ENCODE measurements at places on chromosomes 3 and 15.

DNA sequence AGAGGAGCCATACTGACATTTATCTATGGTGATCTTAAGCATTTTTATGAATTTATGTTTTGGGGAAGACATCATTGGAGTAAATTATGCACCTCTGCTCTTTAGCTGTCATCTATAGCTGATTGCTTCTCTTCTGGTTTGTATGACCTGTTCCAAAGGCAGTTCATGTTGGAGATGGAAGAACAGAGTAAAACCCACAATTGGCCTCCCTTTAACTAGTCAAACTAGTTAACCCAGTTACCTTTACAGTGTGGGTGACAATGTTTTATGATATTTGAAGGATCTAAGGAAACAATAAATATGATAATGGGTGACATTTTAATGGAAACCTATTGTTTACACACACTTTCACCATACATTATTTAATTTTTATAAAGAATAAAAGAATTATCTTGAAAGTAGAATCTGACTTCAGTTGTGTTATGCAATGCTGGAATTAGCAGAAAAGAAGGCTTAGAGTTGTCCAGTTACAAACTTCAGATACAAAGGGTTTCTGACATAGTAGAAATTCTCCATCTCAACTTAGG lies 263.5 kb downstream of the NFKBIZ start:
- DNase-seq: no peak

- DNase-seq: peak; percentile 95
These were observed at the start of gene USP19 for GRCh38 chr3:49120438-49121131. Gene USP19, minus strand, starts transcription at chr3:49120823. Its CDS starts 1,678 bp downstream, at chr3:49119145.

DNA sequence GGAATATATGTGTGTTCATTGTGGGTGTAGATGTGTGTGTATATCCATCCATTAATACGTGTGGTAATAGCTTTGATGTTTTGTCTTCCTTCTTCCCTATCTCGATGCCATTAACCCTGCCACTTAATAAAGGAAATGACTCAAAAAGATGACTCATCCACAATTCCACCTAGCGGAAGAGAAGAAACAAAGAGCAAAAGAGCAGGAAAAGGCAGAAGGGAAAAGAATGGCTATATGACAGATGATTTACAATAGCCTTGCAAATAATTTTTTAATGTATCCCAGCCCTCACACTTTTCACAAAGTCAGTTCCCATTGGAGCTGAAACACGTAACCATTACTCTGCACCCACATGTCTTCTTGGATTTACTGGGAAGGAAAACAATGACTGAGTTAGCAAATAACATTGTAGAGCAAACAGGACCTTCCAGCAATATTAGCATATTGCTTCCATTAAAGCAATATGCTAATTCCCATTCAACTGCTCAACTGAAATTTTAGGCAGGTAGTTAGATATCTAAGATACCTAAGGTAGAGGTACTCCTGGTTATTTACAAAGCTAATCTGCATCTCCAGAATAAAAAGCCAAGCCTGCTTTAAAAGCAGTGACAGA lies 197.2 kb downstream of the KCNAB1 start:
- no peak for DNase-seq

DNA sequence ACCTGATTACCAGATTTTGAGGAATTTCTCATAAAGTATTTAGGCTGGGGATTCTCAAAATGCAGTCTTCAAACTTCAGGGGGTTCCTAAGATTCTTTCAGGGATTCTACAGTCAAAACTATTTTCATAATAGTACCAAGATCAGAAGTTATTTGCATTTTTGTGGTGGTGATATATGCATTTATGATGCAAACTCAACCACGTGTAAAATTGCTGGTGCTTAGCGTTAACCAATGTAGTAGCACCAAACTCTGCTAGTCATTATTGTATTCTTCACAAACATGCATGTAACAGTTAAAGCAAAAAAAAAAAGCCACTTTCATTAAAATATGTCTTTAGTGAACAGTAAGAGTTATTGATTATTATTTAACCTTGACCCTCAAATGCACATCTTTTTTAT lies 274.9 kb upstream of the DNAJC19 start:
- no peak for DNase-seq

DNA sequence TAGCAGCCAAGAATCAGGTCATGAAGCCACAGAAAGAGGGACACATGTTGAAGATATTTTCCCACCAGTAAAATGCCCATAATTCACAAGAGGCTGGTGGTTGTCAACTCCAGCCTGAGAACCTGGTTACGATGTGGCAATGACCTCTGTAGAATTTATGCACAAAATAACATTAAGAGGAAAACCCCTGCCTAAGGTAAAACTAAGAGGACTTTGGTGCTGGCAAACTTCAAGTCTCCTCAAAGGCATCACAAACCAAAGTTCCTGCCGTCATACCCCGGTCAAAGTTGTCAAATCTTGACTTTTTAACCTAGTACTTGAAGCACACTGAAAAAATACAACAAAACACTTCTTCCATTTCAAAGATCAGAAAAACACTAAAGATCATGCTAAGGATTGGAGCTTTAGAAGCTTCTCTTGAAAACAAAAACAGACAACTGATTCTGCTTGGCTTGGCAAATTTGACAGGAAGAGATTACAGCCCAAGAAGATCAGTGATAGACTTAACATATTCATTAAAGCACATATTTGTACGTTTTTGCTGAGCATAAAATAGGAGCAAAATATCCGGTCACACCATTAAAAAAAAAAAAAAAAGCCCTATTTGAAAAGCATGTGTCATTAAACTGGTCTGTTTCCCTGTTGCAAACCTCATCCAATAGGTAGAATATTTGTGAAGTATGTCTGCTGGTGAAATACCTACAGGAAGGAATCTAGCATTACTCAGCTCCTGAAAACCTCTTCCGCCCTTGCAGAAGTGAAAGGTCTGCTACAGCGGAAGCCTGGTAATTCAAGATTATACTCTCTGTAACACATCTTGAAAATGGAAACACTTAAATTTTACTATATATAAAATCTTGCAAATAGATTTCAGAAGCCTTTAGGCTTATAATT lies 22.8 kb downstream of the EIF4E3 start:
- peak; percentile 59 for DNase-seq

DNA sequence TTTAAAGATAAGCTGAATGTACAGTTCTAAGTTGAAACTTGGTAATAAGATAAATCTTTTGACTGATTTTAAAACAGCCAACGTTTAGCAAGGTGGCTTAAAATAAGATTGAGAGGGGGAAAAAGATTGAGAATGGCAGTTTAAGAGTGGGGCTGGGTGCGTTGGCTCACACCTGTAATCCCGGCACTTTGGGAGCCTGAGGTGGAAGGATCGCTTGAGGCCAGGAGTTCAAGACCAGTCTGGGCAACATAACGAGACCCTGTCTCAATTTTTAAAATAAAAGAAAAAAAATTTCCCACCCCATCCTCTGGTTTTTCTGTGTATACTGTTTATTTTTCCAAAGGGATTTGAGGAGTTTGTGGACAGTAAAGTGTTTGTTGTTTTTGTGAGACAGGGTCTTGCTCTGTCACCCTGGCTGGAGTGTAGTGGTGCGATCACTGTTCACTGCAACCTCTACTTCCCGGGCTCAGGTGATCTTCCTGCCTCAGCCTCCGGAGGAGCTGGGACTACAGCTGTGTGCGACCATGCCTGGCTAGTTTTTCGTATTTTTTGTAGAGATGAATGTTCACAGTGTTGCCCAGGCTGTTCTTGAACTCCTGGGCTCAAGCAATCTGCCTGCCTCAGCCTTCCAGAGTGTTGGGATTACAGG lies 3.0 kb downstream of the MAPK6 start:
- no peak for DNase-seq

All from activated CD8-positive, alpha-beta memory T cell treated with anti-CD3 and anti-CD28 coated beads, Interleukin-2, amount 10 ng/mL, durations not matched to agents 7 days and 5 days (primary cell).